ENCODE measurements at places on chromosomes 16 and 17.

GRCh38 chr17:80064696-80065095 is 28.3 kb downstream of the CCDC40 start:
- DNase-seq = no peak

DNA sequence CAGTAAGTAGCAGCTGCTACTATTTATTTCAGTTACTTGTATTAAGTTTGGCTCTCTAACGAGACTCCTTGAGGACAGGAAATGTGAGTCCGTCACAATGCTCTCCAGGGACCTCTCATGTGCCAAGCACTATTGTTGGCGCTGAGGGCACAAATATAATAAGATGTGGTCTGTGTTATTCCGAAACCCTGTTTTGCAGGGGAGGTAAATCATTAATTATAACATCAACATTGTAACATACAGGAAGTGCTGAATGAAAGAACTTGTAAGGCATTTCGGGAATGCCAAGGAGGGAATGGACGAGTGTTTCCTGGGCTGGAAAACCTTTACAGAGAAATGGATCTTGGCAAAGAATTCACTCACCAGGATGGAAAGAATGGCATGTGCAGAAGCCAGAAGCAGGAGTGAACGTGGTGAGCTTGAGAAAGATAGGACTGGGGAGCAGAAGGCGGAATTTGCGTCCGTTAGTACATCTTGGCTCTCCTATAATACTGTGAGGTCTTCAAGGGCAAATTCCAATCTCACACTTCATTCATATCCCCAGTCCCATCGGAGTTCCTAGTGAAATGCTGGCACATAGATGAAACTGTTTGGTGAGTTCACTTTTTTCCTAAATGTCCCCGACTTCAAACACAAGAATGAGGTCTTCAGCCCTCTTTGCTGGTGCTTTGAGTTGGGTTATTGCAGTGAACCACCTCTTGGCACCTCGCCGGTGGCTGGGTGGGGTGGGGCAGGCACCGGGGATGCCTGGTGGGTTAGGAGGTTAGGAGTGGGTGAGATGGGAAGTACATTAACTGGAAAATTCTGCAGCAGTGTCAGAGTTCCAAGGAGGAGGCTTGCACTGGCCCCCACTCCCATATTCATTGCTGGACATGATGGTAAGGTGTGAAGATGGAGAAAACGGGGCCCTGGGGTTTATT is 11.5 kb downstream of the TAC4 start:
- DNase-seq = no peak

DNA sequence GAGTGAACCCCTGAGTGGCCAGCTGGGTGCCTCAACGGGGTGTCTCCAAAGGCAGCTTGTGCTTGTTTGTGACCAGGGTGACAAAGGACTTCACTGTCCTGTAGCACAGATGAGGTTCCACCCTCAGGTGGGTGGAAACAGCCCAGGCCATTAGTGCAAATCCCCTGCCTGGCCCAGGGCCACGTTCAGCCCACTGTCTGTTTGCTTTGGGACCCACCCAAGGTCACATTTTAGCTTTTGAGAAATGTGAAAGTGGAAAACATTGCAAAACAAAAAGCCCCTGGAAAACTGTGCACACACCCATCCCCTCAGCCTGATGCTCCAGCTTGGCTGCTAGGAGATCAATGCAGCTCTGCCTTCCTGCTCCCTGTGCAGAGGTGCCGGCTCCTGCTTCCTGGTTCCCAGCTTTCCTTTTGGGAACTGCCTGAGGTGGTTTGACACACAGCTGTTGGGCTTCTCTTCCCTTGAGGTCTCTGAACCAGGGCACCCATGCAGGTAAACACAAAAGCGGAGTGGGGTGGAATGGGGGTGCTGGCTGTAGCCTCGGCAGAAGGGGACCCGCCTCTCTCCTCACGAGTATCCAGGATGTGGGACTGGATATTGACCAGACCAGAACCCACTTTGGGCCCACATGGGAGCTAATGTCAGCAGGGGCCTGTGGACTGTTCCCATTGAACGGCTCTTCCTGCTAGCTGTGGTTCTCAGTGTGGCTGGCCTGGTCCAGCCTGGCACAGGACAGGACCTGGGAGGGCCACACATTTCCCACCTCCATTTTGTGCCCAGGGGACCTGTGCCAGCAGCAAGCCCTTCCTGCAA is 7.9 kb upstream of the SPHK1 start:
- DNase-seq = no peak

DNA sequence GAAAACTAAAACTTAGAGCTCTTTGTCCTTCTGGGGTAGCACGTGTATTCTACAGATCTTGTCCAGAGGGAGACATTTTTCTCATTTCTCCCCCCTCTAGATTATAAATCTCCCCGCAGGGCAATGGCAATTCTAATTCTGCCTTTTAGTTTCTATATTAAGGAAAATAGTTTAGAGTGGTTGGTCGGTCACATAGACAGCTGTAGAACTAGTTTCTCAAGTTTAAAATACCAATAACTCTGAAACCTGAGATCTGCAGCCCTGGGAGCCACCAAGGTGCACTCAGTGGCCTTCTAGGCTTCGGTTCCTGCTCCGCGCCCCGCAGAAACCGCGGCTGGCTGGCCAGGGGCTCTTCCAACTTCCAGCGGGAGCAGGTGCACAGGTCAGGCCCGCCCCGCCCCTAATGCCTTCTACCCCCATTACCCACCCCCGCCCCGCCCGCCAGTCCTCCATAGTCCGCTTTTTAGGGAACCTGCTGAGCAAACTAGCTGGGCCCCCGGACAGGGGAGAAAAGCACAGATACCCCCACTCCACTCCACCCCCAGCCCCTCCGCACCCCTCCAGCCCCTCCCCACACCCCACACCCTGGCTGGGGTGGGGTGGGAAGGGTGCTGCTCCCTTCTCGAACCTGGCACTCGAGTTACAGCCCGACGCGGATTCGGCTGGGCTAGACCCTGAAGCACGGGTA is 431 bp downstream of the SLFN11 start:
- DNase-seq = no peak

DNA sequence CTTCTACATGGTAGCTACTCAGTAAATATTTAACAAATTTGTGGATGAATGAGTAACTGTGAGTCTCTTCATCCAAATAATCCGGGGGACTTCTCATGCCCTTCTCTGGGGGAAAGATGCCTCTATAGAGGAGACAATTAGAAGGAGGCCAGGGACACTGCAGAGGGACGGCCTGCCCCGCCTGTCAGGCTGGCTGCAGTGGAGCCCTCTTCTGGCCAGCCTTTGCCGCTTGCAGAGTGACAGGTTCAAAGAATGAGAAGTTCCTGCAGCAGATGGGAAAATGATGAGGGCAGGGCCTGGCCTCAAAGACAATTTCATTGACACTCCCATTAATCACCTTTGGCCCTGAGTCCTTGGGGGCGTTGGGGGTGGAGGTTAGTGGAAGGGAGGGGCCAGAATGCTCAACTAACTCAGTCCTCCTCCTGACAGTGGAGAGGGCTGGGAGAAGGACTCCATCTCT is 339.0 kb downstream of the MAF start:
- peak; percentile 39 for DNase-seq

GRCh38 chr16:1378804-1379303 is 27.1 kb downstream of the GNPTG start:
- peak; percentile 55 for DNase-seq

GRCh38 chr16:9176547-9177418 is 85.3 kb downstream of the HAPSTR1 start:
- no peak for DNase-seq

DNA sequence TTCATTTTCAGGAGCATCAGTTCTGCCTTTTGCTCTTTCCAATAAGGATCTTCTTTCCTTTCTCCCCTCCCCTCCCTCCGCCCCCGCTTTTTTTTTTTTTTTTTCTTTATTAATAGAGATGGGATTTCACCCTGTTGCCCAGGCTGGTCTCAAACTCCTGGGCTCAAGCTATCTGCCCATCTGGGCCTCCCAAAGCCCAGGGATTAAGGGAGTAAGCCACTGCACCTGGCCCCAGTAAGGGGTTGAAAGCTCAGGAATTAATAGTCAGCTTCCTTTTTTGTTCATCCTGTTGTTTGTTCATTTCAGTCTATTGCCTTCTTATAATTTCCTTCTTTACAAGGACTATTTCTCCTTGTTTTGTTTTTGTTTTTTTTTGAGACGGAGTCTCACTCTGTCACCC is 7.9 kb upstream of the C17orf58 start:
- DNase-seq = no peak

DNA sequence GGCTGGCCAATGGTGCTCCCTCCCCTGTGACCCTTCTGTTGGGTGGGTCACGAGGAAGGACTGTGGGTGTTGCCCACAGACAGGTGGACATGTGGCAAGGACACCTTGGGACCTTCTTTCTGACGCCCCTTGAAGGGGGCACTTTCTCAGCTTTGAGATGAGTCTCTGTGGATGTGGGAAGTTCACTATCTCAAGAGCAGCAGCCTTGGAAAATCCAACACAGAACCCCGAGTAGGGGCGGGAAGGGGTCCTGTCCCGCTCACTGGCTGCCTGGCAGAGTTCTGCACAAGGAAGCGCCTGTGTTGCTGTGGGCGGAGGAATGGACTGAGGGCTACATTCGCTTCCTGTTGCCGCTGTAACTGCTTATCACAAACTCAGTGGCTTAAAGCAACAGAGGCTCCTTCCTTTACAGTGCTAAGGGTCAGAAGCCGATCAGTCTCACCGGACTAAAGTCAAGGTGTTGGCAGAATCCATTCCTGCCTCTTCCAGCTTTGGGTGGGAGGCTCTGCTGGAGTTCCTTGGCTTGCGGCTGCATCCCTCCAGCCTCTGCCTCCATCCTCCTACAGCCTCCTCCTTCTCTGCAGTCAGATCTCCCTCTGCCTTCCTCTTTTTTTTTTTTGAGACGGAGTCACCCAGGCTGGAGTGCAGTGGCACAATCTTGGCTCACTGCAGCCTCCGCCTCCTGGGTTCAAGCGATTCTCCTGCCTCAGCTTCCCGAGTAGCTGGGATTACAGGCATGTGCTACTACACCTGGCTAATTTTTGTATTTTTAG is 305.2 kb downstream of the SEC14L1 start:
- peak; percentile 69 for DNase-seq

DNA sequence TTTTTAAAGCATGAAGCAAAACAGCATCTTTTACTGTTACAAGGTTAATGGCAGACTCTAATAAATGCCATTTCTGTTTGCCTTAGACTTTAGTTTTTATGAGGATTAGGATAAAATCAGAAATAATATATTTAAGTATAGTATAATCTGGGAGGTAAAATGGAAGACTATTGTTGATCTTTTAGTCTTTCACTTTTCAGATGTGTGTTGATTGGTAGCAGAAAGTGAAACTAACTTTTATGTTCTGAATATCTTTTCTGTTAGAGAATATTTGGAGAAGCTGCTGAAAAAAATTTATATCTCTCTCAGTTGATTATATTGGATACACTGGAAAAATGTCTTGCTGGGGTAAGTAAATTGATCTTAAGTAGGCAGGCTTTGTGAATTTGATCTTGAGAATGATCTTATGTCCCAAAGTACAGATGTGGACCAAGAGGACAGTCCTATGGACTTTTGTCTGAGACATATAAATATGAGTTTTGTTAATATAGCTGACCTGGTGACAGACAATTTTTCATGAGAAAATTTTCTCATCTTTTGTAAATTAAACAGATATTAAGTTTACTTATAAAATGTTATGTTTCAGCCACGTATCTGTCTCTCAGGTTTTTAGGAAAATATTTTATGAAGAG is 64.1 kb downstream of the NF1 start:
- no peak for DNase-seq

- DNase-seq = no peak
Observed at GRCh38 chr16:83272843-83273242, 534.9 kb upstream of the HSBP1 start.

DNA sequence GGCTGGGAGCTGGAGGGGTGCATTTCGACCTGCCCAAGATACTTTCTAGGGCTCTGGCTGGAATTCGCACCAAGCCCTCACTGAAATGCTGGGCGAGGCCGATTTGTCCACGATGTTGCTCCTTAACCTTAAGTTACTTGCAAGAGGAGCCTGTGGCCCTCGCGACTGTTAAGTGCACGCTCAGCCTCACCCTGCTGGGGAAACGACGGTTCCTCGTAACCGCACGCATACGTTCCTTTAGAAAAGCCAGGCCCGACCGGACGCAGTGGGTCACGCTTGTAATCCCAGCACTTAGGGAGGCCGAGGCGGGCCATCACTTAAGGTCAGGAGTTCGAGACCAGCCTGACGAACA is 607 bp upstream of the NCOR1 start:
- no peak for DNase-seq

- DNase-seq = no peak
Observed at GRCh38 chr16:29977063-29977825, 3.6 kb downstream of the TAOK2 start.

- DNase-seq = no peak
Observed at GRCh38 chr17:81440511-81441244, 45.4 kb downstream of the BAHCC1 start.

DNA sequence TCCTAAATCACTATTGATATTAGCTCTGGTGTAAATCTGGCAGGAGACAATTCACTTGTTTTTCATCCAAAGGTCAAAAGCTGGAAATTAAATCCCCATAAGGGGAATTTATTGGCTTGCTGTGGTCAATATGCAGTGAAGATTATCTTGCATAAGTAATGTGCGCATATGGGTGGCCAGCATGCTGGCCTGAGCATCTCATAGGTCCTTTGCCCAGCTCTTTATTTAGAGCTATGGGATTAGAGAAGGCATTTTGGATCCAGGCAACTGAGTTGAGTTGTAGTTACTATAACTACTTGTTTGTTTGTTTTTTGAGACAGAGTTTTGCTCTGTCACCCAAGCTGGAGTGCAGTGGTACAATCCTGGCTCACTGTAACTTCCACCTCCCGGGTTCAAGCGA is 110.7 kb downstream of the AATF start:
- no peak for DNase-seq

DNA sequence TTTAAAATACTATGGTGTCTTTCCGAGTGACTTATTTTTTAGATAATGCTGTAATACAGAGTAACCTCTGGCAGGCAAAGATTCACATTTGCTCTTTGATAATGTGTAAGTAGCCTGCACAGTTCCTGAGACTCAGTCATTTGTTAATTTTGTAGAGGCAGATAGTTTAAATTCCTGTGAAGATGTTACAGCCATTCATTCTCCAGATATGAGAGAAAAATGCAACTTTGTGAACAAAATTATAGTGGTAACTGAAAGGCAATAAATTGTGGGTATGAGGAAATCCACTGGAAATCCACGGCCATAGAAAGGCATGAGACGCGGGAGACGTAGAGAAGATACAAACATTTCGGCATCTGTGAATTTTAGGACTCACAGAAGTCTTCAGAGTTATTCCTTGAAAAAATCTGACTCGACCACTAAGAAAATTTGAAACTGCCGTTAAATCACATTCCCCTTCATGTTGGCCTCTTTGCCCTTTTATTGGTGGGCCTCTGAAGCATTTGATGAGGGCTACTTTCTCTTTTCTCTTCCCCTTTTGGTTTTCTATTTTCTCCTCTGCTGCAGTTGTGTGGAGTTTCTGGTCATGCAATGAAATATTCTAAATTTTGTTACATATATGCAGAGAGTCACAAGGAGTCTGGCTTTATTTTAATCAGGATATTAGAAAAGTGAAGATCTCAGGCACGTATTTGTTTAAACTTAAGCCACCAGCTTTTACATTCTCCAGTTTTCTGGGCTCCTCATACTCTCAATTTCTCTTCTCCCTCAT is 18.8 kb downstream of the HS3ST3A1 start:
- DNase-seq = no peak
